ENCODE measurements at places on chromosomes 4 and X.

DNA sequence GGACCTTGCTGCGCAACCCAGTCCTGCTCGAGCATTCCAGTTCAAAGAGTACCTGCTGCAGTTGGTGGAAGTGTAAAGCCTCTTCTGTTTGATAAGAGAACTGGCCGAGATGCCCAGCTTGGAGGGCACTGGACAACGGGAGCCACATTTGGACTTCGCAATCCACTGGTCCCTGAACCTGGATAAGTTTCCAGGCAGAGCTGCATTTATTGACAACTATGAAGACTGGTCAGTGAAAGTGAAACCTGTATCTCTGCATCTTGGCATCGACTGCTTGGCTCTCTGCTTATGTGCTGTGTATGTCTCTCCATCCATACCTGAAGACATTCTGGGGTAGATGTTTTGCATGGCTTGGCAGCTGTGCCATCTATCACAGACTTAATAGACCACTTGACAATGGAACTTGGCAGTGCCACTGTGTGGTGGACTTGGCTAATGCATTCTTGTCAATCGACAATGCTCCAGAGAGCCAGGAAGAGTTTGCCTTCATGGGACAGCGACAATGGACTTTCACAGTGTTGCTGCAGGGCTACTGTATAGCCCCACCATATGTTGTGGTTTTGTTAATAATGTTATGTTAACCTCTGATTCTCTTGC, 43.5 kb upstream of the ZBTB33 start:
- no peak for DNase-seq

- DNase-seq = no peak
Observed at GRCh38 chr4:80790152-80790551, 240.4 kb upstream of the BMP3 start.

DNA sequence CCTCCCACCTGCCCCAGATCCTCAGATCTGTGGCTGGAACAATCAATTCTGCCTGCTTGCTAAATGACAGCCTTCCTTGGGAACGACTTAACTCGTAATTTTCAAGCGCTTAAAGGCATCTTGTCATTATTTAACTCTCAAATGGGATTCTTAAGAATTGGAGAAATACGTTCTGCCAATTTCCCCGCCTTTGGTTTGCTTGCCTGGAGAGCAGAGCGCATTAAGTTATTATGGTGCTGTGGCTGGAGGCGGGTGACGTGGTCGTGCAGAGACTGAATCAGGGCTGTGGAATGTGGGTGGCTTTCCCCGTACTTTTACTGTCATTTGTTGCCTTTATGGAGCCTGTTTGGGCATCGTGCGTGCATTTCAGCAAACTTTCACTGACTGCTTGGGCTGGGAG, 78.9 kb upstream of the PSAPL1 start:
- no peak for DNase-seq

DNA sequence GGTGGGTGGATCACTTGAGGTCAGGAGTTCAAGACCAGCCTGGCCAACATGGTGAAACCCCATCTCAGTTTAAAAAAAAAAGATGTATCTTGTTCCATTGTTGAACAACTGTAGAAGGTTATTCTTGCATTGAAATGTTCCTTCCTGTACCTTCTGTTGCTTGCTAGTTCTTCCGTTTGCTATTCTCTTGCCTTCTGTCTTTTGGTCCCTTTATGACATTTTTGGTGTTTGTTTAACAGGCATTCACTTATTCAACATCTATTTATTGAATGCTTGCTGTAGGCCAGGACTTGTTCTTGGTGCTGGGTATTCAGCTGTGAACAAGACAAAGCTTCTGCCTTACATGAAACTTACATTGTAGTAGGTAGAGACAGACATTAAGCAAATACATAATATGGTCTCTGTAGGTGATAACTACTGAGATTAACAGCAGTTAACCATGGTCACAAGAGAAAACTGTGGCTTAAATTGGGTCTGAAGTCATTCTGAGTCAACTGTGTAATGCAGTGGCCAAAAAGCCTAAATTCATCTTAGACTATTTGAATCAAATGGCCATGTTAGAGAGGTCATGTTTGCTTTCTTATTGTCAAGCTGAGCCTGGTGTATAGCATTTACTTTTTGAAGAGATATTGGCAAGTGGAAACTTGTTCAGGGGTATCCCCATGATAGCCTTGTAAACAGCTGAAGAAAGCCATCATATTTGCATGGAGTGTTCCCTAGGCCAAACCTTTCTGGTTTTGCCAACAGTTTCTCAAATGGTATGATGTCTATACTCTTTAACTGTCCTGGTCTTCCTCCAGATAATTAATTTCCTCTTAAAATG, 35.6 kb downstream of the GAB1 start:
- no peak for DNase-seq

- DNase-seq = no peak
Observed at GRCh38 chr4:185567381-185568376, 32.4 kb upstream of the PDLIM3 start.

GRCh38 chr4:102598762-102599374, 97.7 kb downstream of the NFKB1 start:
- DNase-seq = peak; percentile 93

DNA sequence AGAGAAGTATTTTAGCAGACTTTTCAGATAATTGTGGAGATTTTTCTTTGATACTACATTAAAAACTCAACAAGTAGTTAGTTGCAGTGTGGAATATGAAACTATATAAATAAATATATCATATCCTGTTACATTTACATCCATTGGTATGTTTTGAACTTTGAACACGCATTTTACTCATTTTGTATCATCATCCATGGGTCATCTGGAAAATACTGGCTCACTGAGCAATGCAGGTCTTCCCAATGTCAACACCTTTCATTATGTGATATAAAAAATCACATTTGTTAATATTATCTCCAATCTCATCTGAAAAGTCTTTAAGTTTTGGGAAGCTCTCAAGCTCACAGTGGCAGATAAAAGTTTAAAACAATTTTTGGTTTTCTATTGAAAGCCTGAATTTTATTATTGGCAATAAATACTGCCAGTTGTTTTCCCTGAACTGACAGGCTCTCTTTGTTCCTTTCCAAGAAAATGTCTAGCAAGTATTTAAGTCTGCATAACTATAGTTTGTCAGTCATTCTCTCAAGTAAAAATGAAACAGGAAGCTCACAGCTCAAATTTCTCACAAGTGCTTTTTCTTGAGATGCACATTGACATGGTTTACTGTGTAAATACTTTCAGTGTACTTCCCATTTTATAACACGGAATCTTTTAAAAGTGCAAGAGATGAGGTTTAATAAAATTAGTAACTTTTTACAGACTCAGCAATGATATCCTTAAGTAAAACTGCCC, 183.5 kb upstream of the GPC4 start:
- peak; percentile 63 for DNase-seq

DNA sequence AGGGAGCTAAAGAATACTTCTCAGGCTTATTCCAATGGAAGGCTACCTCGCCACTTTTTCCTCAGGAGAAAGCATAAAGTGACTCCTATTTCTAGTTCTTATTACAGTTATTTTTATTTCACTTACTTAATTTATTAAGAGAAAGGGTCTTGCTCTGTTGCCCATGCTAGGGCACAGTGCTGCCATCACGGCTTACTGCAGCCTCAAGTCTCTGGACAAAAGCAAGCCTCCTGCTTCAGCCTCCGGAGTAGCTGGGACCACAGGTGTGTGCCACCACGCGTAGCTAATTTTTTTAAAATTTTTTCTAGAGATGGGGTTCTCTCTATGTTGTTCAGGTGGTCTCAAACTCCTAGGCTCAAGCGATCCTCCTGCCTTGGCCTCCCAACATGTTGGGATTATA, 36.0 kb upstream of the CHRNA9 start:
- no peak for DNase-seq

- peak; percentile 13 for DNase-seq
Observed at GRCh38 chrX:40434947-40435346, 145.8 kb upstream of the ATP6AP2 start.

DNA sequence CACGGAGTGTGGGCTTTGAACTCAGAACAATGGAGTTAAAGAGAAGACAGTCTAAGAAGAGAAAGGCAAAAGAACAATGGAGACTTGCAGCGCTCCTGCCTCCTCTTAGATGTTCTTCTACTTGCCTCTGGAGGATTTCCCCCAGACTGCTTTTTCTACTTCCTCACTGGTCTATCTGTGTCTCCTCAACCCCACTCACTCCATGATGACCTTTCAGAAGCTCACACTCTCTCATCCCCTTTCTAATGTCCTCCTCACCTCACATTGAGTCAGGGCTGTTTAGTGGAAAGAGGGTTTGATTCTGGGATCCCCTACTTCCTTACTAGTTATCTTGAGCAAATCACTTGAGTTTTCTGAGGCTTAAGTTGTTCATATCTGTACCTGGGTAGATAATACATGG, 12.2 kb upstream of the HERC6 start:
- DNase-seq = peak; percentile 25

- peak; percentile 3 for DNase-seq
Observed at GRCh38 chrX:20595928-20596575, 329.3 kb upstream of the RPS6KA3 start.

DNA sequence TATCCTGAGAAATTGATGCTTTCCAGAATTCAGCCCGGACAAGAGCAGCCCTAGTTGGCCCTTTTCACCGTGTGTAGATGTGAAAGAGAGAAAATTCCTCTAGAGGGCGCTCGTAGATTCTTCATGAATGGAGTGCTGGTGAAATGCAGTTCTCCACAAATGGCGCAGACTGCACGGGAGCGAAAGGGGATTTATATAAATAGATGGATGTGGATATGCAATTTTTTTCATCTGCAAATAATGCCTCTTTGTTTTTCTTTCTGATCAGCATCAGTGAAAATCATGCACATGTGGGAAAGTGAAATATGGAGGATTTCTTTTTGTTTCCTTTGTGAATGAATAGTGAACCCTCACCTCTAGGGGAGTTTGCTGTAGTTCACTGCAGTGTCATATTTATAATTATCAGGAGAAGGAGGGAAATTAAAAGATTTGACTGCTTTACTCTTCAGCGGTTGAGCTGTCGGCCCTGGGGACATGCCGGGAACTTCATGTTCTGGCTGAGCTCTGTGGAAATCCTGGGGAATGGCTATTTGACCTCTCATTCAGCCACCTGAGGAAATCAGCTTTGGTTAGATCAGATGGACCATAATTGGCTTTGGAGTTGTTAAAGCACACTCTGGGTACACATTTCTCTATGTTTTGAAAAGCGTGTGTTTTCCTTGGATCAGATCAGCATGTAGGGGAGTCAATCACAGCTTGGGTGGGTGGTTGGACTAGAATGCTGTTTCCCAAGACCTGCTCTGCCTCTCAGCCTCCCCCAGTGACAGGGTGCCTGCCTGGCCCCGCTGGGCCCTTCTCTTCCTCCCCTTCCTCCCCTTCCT, 115.0 kb upstream of the SHISA3 start:
- DNase-seq = peak; percentile 81

- no peak for DNase-seq
Observed at GRCh38 chr4:37884855-37885487, 5.9 kb upstream of the TBC1D1 start.

GRCh38 chr4:181792641-181793040, 450.6 kb upstream of the TENM3 start:
- no peak for DNase-seq

DNA sequence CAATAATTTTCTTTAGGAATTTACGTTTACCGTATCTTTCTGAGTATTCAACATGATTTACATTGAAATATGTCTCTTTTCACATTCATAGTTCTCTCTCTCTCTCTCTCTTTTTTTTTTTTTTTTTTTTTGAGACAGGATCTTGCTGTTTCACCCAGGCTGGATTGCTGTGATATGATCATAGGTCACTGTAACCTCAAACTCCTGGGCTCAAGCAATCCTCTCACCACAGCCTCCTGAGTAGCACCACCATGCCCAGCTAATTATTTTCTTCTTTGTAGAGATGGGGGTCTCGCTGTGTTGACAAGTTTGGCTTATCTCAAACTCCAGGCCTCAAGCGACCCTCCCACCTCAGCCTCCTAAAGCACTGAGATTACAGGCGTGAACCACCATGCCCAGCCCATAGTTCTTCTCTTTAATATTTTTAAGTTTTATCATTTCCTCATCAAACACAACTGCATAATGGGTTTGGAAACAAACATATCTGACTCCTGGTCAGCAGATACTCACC, 9.8 kb downstream of the SRP72 start:
- DNase-seq = no peak

- DNase-seq = peak; percentile 0
Observed at GRCh38 chrX:4710618-4711433, 997.4 kb upstream of the PRKX start.

- no peak for DNase-seq
Observed at GRCh38 chr4:26397086-26397485, 76.3 kb downstream of the RBPJ start.

- no peak for DNase-seq
Observed at GRCh38 chr4:185128272-185129119, 14.6 kb upstream of the SLC25A4 start.

- peak; percentile 86 for DNase-seq
Observed at GRCh38 chrX:45803383-45803921, 602.8 kb upstream of the DIPK2B start.

- no peak for DNase-seq
Observed at GRCh38 chrX:9855561-9856283, 69.5 kb downstream of the SHROOM2 start.

DNA sequence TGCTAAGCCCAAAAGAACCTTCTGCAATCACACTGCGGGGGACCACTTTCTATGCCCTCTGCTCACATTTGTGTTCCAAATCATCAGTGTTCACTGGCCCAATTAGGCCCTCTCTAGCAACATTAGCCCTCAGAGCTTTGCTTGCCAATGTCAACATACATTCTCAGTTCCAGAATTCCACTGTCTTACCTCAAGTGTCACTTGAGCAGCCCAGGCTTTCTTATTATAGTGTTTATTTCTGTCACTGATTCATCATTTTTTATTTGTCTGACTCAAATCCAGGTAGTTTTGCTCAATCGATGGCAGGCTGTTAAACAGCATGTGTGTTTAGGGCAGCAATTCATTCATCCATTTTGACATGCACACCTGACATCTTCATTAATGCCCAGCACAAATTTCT, 291.2 kb downstream of the TEX13A start:
- DNase-seq = no peak

- no peak for DNase-seq
Observed at GRCh38 chrX:125248931-125249330, 70.7 kb upstream of the TEX13C start.

- DNase-seq = no peak
Observed at GRCh38 chr4:72484981-72485380, 84.0 kb downstream of the ADAMTS3 start.

DNA sequence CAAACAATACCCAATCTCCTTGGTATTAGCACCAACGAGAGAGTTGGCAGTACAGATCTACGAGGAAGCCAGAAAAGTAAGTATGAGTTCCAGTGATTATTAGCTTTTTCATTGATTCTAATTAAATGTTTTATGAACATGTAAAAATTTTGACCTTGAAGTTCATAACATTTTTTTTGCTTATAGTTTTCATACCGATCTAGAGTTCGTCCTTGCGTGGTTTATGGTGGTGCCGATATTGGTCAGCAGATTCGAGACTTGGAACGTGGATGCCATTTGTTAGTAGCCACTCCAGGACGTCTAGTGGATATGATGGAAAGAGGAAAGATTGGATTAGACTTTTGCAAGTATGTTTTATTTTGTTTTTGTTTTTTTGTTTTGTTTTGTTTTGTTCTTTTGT, 10.1 kb downstream of the DDX3X start:
- no peak for DNase-seq

DNA sequence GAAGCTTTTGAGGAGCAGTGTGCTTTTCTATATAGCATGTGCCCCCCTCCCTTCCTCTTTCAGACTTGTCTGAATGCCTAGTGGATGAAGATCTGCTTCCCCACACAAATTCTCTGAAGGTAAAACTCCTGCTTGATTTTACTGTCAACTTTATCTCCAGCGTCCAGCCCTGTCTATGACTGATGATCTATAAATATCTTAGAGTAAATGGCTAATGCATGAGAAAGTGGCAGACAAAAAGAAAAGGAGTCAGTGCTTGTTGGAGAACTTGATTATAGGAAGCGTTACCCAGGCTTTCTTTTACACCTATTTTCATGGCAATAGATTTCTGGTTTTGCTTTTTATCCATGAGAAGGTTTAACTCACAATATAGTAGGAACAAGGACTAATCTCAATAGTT, 168.3 kb upstream of the HS3ST1 start:
- no peak for DNase-seq
